ENCODE measurements at places on chromosomes 3 and 15. TPM values are rescaled to one million over a fixed set of nuclear protein-coding genes. Genes with fewer than 3 reads are reported as not detected.

The IQCF5 gene
- not detected for polyA plus RNA-seq

The AMT gene
- 3.8 TPM for polyA plus RNA-seq

The DNAJC19 gene
- polyA plus RNA-seq = 268 TPM

The FBXW12 gene
- polyA plus RNA-seq = not detected

The CELSR3 gene
- 0.59 TPM for polyA plus RNA-seq

The ABI3BP gene
- polyA plus RNA-seq = not detected

The NANOGP8 gene
- polyA plus RNA-seq = not detected

The LRRK1 gene
- 1.1 TPM for polyA plus RNA-seq

The PATL2 gene
- polyA plus RNA-seq = not detected

The CLK3 gene
- polyA plus RNA-seq = 5.9 TPM

The GPR171 gene
- 8.1 TPM for polyA plus RNA-seq

The IQCF6 gene
- polyA plus RNA-seq = not detected

The SLC35G2 gene
- polyA plus RNA-seq = 115 TPM

The CHST2 gene
- 60.4 TPM for polyA plus RNA-seq

The GP5 gene
- polyA plus RNA-seq = not detected

The CLDN18 gene
- not detected for polyA plus RNA-seq

The SPTSSB gene
- polyA plus RNA-seq = 5.9 TPM

The PIERCE2 gene
- polyA plus RNA-seq = 33.0 TPM

The FETUB gene
- not detected for polyA plus RNA-seq

The ACKR2 gene
- polyA plus RNA-seq = 0.73 TPM

The RBMS3 gene
- 99.0 TPM for polyA plus RNA-seq

The BFSP2 gene
- polyA plus RNA-seq = not detected

The CYP8B1 gene
- not detected for polyA plus RNA-seq

The PTX3 gene
- polyA plus RNA-seq = 0.92 TPM

The CHRFAM7A gene
- polyA plus RNA-seq = not detected

Measured in Purkinje cell (primary cell).